ENCODE measurements at places on chromosomes 7 and 10.

- DNase-seq: no peak
Observed at GRCh38 chr10:28082885-28083284, 84.0 kb upstream of the ODAD2 start.

- no peak for DNase-seq
Observed at GRCh38 chr7:102169651-102170392, 116.8 kb upstream of the SH2B2 start.

- no peak for DNase-seq
Observed at GRCh38 chr10:22805304-22805703, 90.9 kb upstream of the PIP4K2A start.

GRCh38 chr10:58385784-58386112 is 538 bp downstream of the TFAM start:
- peak; percentile 9 for DNase-seq

GRCh38 chr7:79854621-79855020 is 280.0 kb upstream of the GNAI1 start:
- no peak for DNase-seq

DNA sequence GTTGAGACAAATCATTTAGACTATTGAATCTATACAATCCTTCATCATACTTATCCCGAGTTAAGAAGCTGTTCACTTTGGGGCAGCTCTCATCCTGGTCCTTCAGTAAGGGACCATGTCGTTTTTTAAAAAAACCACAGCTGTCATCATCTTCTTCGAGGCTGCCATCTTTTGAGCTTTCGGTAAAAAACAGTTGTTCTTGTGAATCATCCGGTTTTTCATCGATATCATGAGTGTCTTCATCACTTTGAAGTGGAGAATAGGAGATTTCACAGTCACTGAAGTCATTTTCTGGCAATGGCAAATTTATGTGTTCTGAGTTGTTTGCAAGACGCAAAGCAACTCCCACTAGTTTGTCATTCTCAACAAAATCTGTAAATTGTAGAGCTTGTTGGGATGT is 3.9 kb downstream of the DCLRE1A start:
- DNase-seq: no peak

GRCh38 chr10:81116201-81116600 is 578.5 kb downstream of the SH2D4B start:
- no peak for DNase-seq

DNA sequence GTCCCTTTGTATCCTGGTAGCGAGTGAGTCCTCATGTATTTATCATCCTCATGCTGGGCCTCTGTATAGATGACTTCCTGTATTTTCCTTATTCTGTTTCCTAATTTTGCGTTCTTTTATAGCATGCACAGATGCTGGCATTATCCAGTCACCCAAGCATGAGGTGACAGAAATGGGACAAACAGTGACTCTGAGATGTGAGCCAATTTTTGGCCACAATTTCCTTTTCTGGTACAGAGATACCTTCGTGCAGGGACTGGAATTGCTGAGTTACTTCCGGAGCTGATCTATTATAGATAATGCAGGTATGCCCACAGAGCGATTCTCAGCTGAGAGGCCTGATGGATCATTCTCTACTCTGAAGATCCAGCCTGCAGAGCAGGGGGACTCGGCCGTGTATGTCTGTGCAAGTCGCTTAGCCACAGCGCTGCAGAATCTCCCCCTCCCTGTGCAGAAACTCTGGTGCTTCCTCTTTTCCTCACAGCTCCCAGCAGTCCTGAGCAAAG is 183.1 kb upstream of the PRSS58 start:
- DNase-seq: no peak

- DNase-seq: no peak
Observed at GRCh38 chr10:84196083-84196482, 1.7 kb downstream of the CDHR1 start.

GRCh38 chr7:148720472-148720871 is 21.8 kb downstream of the CUL1 start:
- no peak for DNase-seq

- no peak for DNase-seq
Observed at GRCh38 chr10:93088466-93088865, 14.8 kb downstream of the CYP26A1 start.

- no peak for DNase-seq
Observed at GRCh38 chr7:151168003-151168786, 701 bp upstream of the GBX1 start.

DNA sequence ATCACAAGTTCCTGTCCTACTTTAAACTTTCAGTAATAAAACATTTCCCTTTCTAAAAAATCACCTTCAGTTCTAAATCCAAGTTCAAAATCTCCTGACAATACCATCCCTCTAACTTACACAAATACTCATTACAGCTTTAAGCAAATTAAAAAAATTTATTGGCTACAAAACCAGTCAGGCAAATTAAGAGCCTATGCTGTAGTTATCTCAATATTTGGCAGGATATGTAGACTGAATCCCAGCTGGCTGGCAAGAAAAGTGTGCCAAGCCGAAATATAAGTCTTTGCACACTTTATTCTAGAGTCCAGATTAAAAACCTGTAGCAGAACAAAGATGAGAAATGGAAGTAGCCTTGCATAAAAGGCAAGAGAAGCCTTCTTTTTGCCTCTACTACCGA is 9.5 kb downstream of the WAPL start:
- DNase-seq: no peak

GRCh38 chr7:22357311-22358175 is 589 bp upstream of the RAPGEF5 start:
- peak; percentile 65 for DNase-seq

DNA sequence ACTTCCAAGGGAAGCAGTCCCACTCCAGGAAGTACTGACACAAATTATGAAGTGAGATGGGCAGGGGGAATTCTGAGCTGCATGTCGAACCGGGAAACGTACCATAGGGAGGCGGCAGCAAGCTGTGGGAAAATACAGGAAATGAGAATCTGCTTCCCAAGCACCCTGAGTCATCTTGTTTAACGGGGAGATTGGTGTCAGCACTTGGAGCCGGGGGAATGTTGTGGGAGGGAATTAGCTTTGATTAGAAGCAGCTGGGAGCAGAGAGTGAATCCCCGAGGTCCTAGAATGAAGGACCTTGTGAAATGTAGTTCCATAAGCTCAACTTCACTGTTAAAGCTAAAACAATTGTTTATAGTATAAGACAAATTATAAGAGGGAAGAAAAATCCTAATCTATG is 141.4 kb upstream of the PRKCQ start:
- peak; percentile 66 for DNase-seq

GRCh38 chr7:127619681-127620405 is 1.9 kb upstream of the PAX4 start:
- no peak for DNase-seq

GRCh38 chr10:33661580-33662336 is 327.3 kb upstream of the NRP1 start:
- DNase-seq: no peak

DNA sequence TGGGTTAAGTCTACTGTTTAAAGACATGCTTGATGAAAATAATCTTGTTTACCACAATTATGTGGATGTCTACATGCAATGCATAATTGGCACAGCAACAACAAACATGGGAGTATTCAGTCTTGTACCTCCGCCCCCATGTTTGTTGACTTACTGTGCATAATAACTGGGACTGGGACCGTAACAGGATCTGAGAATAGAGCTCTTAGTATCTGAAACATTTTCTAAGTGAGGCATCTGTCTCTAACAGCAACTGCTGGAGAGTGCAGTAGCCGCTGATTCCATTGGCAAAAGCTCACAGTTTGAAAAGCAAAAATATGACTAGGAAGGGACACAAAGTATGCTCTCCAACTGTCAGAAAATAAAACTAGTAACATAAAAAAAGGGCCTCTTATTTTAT is 61.6 kb downstream of the ENO4 start:
- DNase-seq: no peak

GRCh38 chr10:14781763-14782162 is 7.1 kb upstream of the FAM107B start:
- no peak for DNase-seq

- DNase-seq: no peak
Observed at GRCh38 chr7:64774204-64774842, 19.9 kb upstream of the ZNF138 start.

- no peak for DNase-seq
Observed at GRCh38 chr7:99409806-99410205, 1.0 kb downstream of the BUD31 start.

- DNase-seq: no peak
Observed at GRCh38 chr7:128022631-128023532, 8.4 kb downstream of the LRRC4 start.

DNA sequence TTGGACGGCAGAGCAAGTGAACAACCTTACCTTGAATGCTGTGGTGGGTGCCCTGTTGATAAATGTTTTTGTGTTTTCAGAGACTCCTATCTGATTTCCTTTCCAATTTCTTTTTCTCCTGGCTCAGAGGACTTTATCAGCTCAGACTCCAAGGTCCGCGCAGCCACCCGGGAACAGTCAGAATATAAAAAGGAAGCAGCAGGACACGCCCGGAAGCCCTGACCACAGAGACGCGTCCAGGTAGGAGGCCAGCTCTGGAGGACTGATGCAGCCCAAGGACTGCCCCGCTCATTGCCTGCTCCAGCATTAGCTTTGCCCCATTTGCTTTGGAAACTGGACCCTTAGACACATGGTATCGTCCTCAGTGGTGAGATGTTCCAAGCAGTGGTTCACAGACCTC is 61.3 kb downstream of the TACC2 start:
- no peak for DNase-seq

DNA sequence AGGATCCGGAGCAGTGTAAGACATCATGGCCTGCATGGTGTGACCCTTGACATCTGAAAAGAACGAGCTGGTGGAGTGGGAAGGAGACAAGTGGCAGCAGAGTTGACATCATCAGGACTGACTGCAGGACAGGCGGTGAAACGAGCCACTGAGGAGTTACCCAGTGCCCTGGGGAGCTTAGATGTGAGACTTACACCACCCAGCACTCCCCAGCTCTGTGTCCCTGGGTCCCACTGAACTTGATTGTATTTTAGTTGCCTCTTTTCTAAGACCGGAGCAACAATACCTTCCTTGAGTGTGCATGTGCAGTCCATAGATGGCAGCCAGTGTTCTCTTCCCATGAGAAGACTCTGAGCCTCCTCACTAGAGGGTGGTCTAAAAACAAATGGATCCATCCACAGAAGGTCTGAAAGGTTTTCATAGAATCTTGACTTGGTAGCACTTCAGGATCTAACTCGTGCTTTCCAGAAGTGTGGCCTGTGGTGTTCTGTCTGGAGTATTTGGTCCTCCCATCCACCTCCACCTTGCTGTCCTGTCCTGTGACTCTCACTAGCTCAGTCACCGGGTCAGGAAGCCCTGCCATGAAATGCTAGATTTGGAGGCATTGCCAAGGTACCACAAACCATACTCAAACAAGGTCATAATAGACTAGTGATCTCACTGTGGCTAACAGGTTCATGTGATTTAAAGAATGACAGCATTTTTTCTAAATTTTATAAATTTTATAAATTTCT is 59.0 kb downstream of the IKZF1 start:
- no peak for DNase-seq

DNA sequence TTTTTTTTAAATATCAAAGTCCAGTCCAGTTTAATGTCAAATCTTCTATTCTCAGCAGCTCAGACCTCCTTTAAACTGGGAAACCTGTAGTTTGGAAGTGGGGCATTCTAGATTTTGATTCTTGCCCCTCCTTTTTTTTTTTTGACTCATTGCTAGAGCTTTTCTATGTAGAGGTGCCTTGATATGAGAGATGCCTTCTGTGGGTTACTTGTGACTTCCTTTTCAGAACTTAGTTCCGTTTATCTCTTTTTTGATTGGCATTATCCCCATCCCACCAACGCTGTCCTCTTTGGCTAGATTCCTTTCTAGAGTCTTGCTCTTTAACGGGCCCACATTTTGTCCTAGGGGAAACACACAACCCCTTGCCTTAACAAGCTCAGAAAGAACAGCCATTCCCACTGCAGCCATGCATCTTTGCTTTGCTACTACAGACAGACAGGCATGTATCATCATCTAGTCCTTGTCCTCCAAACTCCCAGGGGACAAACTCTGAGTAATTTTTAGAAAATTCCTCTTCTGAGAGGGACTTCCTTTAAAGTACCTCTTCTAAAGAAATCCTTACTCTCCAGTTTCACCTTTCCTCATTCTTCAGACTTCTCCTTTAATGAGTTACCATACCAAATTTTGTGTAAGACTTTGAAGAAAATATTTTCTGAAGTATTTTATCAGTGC is 153.6 kb downstream of the PHF14 start:
- DNase-seq: no peak

DNA sequence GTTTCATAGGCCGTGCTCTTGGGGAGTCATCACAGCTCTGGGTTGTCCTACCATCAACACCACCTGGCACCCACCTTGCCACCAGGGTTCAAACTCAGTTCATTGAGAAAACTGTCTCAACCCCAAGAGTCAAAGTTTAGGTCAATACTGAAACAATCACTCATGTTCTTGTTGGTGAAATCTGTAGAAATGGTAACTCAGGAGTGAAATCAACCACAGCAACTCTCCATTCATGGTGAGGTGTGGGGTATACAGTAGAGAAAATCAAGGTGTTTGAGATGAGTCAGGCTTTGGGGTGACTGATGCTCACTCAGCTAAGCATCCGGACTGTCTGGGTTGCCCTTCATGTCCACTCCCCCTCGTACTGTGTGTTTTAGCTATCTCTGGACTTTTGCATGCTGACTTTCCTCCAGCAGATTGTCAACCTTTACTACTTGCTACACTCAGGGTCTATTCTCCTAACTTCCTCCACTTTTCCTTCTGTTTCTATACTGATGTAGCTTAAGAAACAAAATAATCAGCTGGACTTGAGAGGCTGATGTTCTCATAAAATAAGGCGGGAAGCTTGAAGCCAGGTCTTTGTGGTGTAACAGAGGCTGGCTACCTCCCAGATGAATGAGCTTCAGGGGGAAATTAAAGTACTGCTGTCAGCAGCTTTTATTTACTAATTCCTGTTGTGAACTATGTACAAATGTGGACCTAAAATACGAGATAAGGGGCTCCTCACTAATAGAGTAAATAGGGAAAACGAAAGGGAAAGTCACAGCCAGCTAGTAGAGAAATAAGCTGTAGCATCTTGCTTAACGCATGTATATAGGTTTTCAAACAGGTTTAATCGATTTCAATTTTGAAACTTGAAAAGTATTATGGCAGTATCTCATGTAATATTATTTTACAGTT is 173.6 kb upstream of the AKR1E2 start:
- peak; percentile 43 for DNase-seq

- DNase-seq: no peak
Observed at GRCh38 chr7:157564517-157565177, 227.8 kb downstream of the DNAJB6 start.

Data from renal pelvis (tissue), 12 donors.